ENCODE measurements at places on chromosomes 4 and X.

- no peaks in the 10 kb centered on the region for H3K4me1 ChIP-seq
- H3K27me3 ChIP-seq, result no peaks in the 10 kb centered on the region
- DNase-seq, result no peak
Measured at GRCh38 chr4:83831588-83831987, 295.7 kb downstream of the GPAT3 start.

GRCh38 chrX:119222932-119223331 lies 13.2 kb upstream of the PGRMC1 start:
- H3K27ac ChIP-seq, result no peak overlapping the region
- no peaks in the 10 kb centered on the region for H3K36me3 ChIP-seq
- DNase-seq, result no peak
- H3K4me1 ChIP-seq, result no peaks in the 10 kb centered on the region
- no peaks in the 10 kb centered on the region for H3K27me3 ChIP-seq
- no peak overlapping the region for H3K4me3 ChIP-seq

DNA sequence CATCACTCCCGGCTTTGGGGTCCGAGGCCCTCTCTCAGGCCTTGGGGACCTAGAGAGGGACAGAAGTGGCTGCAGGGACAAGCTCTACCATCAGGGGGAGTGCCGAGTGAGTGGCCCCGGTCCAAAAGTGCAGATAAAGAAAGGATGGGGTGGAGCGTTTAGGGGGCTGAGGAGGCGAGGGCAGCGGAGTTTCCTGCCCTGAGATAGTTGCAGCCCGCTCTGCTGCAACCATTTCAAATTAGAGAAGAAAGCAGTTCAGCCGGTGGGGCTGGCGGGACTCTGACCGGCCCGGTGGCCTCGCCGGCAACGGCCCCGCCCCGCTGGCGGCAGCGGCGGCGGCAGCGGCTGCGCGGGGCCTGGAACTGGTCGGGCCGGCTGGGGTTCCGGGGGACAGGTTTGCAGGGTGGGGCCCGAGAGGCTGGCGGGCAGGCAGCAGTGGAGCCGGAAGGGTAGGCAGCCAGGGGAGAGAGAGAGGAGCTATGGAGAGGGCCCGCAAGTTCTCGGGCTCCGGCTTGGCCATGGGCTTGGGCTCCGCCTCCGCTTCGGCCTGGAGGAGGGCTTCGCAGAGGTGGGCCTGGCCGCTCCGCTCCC lies 7.6 kb downstream of the DLG3 start:
- peak overlapping the region; percentile 62 for H3K27ac ChIP-seq
- no peaks in the 10 kb centered on the region for H3K27me3 ChIP-seq
- peak overlapping the region; percentile 39 for H3K4me3 ChIP-seq
- peak; percentile 69 for DNase-seq
- no peaks in the 10 kb centered on the region for H3K36me3 ChIP-seq

DNA sequence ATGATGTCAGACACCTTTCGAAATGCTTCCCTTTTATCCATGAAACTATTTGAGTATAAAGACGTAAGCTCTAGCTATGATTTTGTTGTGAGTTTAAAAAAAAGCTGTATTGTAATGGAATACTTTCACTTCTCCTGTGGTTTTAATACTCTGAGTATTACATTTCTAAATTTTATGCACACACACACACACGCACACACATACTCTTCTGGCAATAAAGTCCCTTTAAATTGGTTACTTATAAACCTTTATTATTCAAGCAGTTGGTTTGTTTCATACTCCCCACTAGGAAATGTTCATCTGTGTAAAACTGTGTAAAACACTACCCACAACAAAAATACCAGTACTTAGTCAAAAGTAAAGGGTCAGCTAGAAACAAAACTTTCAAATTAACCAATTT lies 18.2 kb downstream of the VAMP7 start:
- no peak for DNase-seq
- H3K36me3 ChIP-seq, result no peaks in the 10 kb centered on the region
- H3K4me1 ChIP-seq, result no peaks in the 10 kb centered on the region
- H3K4me3 ChIP-seq, result no peak overlapping the region
- H3K27ac ChIP-seq, result no peak overlapping the region
- H3K27me3 ChIP-seq, result no peaks in the 10 kb centered on the region

DNA sequence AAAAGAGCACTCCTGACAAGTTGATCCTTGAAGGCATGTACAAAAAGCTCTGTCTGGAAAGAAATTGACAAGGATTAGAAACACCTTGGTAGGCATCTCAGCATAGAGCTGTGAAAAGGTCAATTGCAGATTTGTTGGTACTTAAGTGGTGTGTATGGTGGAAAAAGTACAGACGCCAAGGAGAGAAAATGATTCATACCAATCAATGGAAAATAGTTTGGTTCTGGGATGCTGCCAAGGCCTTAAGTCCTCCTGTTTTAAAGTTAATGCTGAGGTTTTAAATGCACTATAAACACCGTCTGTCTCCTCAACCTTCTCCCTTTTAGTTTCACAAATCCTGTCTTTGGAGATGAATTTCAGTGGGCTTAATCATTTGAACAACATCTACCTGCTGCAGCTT lies 524.1 kb downstream of the IL15 start:
- DNase-seq, result no peak
- no peak overlapping the region for H3K27ac ChIP-seq
- H3K4me3 ChIP-seq, result no peak overlapping the region
- no peaks in the 10 kb centered on the region for H3K36me3 ChIP-seq

- H3K4me1 ChIP-seq, result no peaks in the 10 kb centered on the region
- H3K27ac ChIP-seq, result no peak overlapping the region
- no peaks in the 10 kb centered on the region for H3K27me3 ChIP-seq
- DNase-seq, result no peak
Measured at GRCh38 chrX:38061335-38061734, 55.0 kb downstream of the SYTL5 start.

DNA sequence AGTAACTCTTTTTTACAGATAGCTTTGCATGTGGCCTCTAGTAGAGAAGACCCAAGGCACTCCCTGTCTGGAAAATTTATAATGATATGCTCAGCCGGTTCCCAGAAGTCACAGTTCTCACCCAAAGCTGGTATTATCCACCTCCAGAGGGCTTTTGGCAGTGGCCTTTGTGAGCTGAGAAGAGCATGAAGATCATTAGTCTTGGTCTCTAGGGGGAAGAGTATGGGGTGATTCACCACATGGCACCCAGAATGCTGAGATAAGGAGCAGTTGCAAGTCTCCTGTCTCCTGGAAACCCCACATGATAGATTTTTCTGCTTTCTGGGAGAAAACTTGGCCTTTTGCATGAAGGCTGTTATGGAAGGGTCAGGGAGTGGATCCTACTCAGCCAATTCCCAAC lies 75.4 kb upstream of the PRPS1 start:
- H3K27ac ChIP-seq, result no peak overlapping the region
- H3K4me1 ChIP-seq, result no peaks in the 10 kb centered on the region
- H3K4me3 ChIP-seq, result no peak overlapping the region

GRCh38 chr4:90960840-90961239 lies 833.6 kb downstream of the CCSER1 start:
- H3K4me1 ChIP-seq, result no peaks in the 10 kb centered on the region
- H3K36me3 ChIP-seq, result no peaks in the 10 kb centered on the region
- no peaks in the 10 kb centered on the region for H3K27me3 ChIP-seq
- no peak overlapping the region for H3K27ac ChIP-seq
- no peak overlapping the region for H3K4me3 ChIP-seq
- no peak for DNase-seq

DNA sequence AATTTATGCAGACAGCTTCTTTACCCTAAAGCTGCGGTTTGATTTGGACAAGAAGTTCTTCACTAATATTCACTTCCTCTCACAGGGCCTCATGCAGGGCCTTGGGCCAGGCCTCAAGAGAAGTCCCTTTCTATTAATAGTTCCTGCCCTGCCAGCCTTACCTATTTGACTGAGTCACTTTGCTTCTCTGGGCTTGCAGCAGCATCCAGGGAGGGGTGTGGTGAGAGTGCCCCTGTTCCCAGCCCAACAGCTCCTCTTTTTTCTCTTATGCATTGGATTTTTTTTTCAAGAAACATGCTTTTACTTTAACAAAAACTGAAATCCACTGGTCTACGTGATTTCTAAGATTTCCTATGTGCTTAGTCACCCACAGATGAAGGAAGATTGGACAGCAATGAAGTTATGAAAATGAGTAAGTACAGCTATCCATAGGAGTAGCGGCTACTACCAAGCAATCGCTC lies 26.7 kb downstream of the FAM156B start:
- H3K4me3 ChIP-seq, result no peak overlapping the region
- no peaks in the 10 kb centered on the region for H3K27me3 ChIP-seq
- H3K27ac ChIP-seq, result no peak overlapping the region

DNA sequence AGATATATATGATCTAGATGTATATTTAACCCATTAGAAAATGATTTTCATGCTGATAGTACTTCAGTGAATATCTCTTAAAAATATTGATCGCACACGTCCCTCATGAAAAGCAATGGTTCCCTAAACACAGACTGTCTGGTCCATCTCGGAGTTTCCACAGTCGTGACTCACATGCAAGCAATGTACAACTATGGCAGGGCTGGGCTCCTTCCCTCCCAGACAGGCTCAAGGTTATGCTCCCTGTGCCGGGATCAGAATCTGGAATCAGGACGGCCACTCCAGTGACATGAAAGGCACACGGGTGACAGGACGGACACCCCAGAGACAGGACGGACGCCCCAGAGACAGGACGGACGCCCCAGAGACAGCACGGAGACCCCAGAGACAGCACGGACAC lies 40.2 kb upstream of the PPP2R3B start:
- no peak for DNase-seq
- H3K36me3 ChIP-seq, result no peaks in the 10 kb centered on the region
- no peaks in the 10 kb centered on the region for H3K27me3 ChIP-seq

- H3K27me3 ChIP-seq, result no peaks in the 10 kb centered on the region
- H3K27ac ChIP-seq, result no peak overlapping the region
- no peaks in the 10 kb centered on the region for H3K36me3 ChIP-seq
- no peak for DNase-seq
- no peaks in the 10 kb centered on the region for H3K4me1 ChIP-seq
Measured at GRCh38 chr4:39410415-39410814, 3.7 kb downstream of the KLB start.

GRCh38 chrX:134513091-134513490 lies 53.1 kb downstream of the HPRT1 start:
- no peaks in the 10 kb centered on the region for H3K4me1 ChIP-seq
- no peak for DNase-seq
- H3K4me3 ChIP-seq, result no peak overlapping the region
- H3K36me3 ChIP-seq, result no peaks in the 10 kb centered on the region
- H3K27ac ChIP-seq, result no peak overlapping the region

DNA sequence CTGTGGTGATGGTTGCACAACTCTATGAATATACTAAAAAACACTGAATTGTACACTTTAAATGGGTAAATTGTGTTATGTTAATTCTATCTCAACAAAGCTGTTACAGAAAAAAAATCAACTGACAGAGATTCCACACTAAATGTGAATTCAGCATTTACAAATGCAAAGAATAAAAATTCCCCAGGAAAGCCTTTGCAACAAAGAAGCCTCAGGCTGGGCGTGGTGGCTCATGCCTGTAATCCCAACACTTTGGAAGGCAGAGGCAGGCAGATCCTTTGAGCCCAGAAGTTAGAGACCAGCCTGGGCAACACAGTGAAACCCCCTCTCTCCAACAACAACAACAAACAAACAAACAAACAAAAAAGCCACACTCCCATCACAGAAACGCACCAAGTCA lies 8.9 kb downstream of the BCLAF3 start:
- peaks cover 2% of the 10 kb centered on the region for H3K4me1 ChIP-seq
- H3K27ac ChIP-seq, result no peak overlapping the region
- no peak for DNase-seq
- H3K36me3 ChIP-seq, result no peaks in the 10 kb centered on the region
- H3K4me3 ChIP-seq, result no peak overlapping the region

DNA sequence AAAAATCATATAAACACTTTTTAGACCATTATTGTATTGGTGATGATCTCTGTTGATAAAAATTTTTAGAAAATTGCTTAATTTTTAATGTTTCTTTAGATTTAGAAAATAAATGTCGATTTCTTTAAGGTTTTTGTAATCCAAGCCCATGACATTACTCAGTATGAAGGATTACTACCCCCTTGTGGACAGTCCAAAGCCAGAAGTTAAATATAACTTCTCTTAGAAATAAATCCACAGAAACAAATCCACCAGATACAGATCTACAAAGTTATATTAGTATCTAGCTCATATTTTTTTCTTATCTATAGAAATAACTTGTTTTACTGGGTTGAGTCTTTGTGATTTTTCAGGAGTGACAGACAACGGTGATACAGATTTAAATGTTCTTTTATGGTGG lies 18.9 kb downstream of the TIFA start:
- no peaks in the 10 kb centered on the region for H3K27me3 ChIP-seq
- H3K27ac ChIP-seq, result no peak overlapping the region
- no peak overlapping the region for H3K4me3 ChIP-seq
- no peak for DNase-seq
- H3K4me1 ChIP-seq, result peaks cover 1% of the 10 kb centered on the region

DNA sequence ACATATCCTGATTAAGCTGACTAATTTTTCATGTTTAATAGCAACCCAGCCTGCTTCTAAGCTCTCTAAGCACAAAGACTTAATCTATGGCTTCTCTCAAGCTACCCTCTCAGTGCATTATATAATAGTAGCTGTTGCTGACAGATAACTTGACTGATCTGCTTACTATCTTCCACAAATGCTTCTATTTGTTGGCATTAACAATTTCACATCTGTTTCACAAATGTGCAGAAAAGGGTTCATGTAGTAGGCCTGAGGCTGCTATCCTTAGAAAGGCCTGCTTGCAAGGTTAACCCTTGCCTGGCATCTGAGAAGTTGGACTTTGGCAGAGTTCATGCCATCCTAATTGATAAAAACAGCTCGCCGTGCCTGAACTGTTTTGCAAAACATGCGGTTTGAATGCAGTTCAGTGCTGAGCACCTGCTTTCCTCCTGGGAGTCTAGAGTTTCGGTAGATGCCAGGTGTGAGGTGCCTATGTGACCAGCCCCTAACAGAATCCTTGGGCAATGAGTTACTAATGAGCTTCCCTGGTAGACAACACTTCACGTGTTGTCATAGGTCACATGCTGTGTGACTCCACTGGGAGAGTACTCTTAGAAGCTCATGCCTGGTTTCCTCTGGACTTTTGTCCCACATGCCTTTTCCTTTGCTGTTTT lies 68.4 kb downstream of the NSG1 start:
- H3K4me1 ChIP-seq, result no peaks in the 10 kb centered on the region
- no peaks in the 10 kb centered on the region for H3K27me3 ChIP-seq
- no peaks in the 10 kb centered on the region for H3K36me3 ChIP-seq
- no peak for DNase-seq

GRCh38 chr4:140018931-140019618 lies 134.9 kb downstream of the MAML3 start:
- no peaks in the 10 kb centered on the region for H3K27me3 ChIP-seq
- no peak for DNase-seq
- H3K4me3 ChIP-seq, result no peak overlapping the region
- H3K27ac ChIP-seq, result no peak overlapping the region

DNA sequence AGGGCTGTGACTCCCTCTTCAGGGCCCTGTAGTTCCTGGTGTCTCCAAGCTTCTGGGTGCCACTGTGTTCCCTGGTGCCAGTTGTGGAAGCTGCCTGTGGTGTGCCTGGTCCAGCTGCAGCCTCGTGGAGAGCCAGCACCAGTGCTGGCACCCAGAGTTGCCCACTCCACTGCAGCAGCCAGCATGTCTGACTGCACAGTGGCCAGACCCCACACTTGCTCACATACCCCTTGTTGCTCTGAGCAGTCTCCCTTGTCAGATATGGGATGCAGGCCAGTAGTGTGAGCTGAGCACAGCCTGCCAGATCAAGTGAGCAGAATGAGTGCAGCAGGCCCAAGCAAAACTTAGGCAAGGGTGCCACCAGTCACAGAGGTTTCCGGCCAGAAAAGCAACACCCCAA lies 108.6 kb downstream of the ZMAT1 start:
- H3K27me3 ChIP-seq, result no peaks in the 10 kb centered on the region
- H3K36me3 ChIP-seq, result no peaks in the 10 kb centered on the region
- no peaks in the 10 kb centered on the region for H3K4me1 ChIP-seq
- DNase-seq, result no peak
- H3K4me3 ChIP-seq, result no peak overlapping the region
- no peak overlapping the region for H3K27ac ChIP-seq
